ENCODE measurements at places on chromosomes 16 and 17.

DNA sequence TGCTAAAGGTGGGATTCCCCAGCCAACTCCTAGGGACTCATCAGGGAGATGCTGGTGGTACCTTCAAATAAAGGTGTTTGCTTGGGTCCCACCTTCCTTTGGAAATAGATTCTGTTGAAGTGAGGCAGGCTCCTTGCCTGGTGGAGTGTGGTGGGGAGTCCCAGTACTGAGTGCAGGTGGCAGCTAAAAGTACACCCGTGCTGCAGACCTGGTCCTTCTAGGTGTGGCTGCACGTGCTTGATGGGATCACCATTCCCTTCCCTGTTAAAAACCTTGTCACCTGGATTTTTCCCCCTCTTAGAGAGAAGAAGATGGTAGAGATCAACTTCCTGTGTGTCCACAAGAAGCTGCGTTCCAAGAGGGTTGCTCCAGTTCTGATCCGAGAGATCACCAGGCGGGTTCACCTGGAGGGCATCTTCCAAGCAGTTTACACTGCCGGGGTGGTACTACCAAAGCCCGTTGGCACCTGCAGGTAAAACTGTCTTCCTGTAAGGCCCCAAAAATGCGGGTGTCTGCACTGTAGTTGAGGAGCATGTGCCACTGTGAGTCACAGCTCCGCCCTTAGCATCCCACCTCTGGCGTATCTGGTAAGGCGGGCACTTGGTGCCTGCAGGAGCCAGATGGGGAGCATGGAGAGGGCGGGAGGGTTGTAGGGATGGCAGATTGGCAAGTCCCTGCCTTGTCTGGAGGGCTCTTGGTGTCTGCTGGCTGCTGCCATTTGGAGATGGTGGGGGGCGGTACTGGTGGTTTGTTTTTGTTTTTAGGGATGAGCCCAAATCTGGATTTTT, 34.0 kb downstream of the PLCD3 start:
- DNase-seq, result no peak

GRCh38 chr16:65316808-65317207, 194.9 kb upstream of the CDH11 start:
- no peak for DNase-seq

DNA sequence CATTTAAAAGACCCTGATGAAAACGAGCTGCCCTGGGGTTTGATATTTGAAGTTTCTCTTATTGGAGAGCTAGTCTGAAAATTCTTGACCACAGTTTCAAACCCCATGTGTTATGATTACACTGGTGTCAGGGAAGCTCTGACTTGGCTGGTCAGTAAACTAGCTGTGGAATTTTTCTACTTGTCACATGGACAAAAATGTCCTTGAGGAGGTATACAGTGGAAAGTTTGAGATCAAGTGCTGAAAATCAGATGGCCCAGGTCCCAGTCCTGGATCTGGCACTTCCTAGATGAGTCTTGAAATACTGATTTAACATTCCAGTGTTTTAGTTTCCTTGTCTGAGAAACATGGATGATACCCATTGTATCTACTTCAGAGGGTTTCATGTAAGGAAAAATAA, 30.7 kb upstream of the SOX9 start:
- no peak for DNase-seq

DNA sequence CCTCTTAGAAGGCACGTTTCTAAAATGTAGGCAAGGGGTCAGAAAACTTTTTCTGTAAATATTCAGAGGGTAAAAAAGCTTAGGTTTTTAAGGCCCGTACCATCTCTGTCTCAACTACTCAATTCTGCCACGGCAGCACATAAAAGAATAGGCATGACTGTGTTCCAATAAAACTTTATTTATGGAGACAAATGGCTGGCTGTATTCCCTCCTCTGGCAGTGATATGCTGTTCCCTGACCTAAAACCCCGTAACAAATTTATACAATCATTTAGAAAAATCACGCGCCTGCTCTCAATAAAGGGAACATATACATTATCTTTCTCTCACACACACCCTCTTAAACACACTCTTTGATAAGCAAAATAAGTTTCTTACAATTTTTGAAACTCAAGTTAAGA, 138.7 kb downstream of the ZFHX3 start:
- no peak for DNase-seq

DNA sequence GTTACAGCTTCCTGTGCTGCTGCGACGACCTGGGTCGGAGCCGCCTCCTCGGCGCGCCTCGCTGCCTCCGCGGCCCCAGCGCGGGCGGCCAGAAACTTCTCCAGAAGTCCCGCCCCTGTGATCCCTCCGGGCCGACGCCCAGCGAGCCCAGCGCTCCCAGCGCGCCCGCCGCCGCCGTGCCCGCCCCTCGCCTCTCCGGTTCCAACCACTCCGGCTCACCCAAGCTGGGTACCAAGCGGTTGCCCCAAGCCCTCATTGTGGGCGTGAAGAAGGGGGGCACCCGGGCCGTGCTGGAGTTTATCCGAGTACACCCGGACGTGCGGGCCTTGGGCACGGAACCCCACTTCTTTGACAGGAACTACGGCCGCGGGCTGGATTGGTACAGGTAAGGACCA, 746 bp downstream of the HS3ST2 start:
- DNase-seq, result no peak

All from activated CD4-positive, alpha-beta T cell treated with anti-CD3 and anti-CD28 coated beads, Interleukin-2, Interleukin-6, amounts not matched to agents 100 ng/mL and 50 ng/mL, durations not matched to agents 16 hours and 8 hours (primary cell).